ENCODE measurements at places on chromosomes 2 and 18.

DNA sequence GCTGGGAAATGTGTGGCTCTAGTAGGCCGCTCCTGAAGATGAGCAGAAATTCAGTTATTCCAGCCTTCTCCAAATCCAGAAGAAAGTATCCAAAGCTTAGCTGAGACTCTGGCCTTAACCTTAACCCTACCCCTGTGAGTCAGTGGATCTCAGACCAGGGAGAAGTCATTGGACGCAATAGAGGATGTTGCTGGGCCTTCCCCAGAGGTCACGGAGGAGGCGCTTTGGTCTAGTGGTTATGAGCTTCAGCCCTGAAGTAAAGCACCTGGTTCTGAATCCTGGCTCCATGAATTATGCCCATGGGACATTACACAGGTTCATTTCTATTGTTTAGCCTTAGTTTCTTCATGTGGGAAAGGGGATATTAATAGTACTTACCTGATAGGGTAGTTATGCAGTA, 24.0 kb downstream of the PKDCC start:
- no peak for DNase-seq

- DNase-seq: no peak
These were observed 25.5 kb upstream of the CIB4 start for GRCh38 chr2:26666671-26667070.

DNA sequence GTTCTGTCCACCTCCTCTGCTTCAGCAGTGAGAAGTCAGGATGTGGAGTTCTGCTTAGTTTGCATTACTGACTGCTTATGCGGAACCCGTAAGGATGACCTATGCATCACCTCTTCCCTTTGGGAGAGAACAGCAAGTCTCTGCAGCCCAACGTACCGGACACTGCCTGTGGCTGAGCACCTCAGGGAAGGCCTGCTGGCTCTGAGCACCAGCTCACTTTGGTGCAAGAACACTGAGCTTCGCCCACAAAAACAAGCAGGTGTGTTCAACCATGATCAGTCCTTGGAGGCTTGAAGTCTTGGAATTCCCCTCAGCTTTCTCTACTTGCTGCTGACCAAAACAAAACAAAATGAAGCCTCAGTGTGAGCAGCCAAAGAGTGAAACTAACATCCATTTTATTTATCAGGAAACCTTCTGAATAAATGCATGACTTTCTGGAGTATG, 52.7 kb upstream of the NCK2 start:
- no peak for DNase-seq

- DNase-seq: no peak
These were observed 18.6 kb downstream of the FZD7 start for GRCh38 chr2:202052235-202052634.

DNA sequence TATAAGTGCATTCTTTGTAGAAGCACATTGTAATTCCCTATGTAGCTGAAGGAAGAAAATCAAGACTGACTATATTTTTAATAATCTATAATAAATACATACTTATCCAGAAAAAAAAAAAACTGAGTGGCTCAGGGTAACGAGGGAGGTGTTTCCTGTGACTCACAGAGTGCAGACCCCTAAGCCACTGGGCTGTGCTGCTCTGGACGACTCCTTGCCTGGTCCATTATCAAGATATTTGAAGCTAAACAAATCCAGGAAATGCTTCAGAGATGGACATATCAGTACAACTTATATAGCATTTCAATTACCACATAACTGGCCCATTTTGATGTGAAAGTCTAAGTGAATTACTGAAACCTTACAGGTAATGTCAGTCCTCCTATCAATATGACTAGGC, 80.6 kb downstream of the PIGN start:
- DNase-seq: no peak

- no peak for DNase-seq
These were observed 201.7 kb downstream of the TNS1 start for GRCh38 chr2:217801115-217801531.

DNA sequence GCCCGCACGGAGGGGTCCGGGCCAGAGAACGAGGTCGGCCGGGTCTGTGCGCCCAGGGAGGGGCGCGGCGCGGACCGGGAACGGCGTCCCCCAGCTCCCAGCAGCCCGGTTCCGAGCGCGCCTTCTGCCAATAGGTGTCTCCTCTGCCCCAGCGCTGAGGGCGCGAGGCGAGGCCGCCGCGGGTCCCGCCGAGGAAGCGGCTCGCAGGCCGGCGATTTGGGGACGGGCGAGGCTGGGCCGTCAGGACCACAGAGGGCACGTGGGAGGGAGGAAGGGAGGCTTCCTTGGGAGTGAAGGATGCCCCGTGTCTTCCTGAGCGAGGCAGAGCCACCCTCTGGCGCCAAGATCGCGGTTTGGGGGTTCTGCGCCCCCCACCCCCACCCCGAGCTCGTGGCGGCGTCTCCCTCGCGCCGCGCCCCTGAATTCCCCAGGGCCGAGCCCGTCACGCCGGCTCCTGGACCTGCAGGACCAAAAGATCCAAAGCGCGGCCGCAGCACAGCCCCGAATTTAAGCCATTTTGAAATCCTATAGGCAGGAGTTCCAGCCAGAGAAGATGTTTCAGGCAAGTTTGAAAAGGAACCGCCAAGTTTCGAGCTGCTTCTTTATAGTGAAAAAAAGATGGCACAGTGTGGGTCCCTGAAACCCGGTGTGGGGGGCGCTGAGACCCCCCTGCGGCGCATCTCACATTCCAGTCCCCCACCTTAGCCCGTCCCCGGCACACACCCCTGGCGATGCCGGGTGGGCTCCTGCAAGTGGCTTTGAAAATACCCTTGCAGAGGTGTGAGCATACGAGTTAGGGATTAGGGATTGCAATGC, 909 bp downstream of the NFATC1 start:
- DNase-seq: no peak

DNA sequence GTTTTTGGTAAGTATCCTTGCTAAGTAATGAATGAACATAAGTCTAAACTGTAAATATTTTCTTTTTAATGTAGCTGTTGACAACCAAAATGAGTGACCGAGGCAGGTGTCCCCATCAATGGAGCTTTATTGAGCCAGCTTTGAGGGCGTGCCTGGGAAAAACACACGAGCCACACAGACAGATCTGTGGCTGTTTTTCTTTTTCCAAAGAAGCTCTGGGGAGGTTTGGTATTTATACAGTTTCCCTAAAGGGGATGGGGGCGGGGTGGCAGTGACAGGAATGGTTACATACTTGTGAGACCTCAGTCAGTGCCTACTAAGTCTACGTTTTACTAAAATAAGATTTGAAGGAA, 11.2 kb downstream of the DBI start:
- DNase-seq: no peak

- no peak for DNase-seq
These were observed 75.7 kb downstream of the PIK3C3 start for GRCh38 chr18:42030586-42031182.

- no peak for DNase-seq
These were observed 408.8 kb downstream of the GALNT13 start for GRCh38 chr2:154280543-154280942.

- no peak for DNase-seq
These were observed 185.5 kb upstream of the NRP2 start for GRCh38 chr2:205496772-205497171.
